ENCODE measurements at places on chromosomes 5 and 9.

GRCh38 chr5:34817558-34818351 lies 21.2 kb upstream of the TTC23L start:
- DNase-seq, result no peak

DNA sequence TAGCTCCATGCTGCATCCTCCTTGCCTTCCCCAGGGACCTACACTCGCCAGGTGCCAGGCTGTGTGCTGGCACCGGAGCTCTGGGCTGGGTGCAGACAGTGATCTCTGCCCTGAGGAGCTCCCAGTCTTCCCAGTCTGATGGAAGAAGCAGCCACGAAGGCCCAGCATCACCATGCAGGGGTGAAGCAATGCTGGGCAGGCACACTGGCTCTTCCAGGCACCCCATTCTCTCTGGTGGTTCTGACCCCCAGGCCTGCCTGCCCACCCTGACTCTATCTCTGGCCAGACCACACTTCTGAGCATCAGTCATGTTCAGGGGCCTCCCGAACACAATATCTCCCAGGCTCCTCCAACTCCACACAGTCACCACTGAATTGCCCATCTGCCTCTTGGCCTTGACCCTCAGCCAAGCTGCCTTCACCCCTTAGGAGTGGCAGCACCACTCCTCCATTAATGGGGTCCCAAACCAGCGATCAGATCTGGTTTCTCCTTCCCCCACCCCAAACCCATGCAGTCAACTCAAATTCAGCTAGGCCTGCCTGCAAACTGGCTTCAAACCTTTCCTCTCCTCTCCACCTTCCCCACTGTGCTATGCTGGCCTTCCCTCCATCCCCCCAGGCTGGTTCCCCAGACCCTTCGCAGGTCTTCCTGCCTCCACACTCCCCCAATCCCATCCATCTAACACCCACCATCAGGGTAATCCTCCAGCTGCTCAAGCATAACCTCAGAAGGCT lies 102.7 kb upstream of the MVB12B start:
- DNase-seq, result no peak

- no peak for DNase-seq
Measured at GRCh38 chr5:36357391-36357975, 55.8 kb upstream of the RANBP3L start.

GRCh38 chr5:34928267-34928666 lies 1.1 kb upstream of the DNAJC21 start:
- no peak for DNase-seq

GRCh38 chr5:77367741-77368140 lies 124.4 kb downstream of the WDR41 start:
- DNase-seq, result no peak

DNA sequence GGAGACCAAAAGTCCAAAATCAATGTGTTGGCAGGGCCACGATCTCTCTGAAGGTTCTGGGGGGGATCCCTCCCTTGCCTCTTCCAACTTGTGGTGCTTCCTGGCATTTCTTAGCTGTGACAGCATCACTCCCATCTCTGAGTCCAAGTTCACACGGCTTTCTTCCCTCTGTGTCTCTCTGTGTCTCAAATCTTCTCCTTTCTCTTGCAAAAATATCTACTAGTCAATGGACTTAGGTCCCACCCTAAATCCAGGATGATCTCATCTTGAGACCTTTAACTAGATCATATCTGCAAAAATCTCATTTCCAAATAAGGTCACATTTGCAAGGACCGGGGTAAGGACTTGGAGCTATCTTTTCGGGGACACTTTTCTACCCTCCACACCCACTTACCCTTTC lies 186.1 kb downstream of the HSD17B3 start:
- DNase-seq, result no peak

DNA sequence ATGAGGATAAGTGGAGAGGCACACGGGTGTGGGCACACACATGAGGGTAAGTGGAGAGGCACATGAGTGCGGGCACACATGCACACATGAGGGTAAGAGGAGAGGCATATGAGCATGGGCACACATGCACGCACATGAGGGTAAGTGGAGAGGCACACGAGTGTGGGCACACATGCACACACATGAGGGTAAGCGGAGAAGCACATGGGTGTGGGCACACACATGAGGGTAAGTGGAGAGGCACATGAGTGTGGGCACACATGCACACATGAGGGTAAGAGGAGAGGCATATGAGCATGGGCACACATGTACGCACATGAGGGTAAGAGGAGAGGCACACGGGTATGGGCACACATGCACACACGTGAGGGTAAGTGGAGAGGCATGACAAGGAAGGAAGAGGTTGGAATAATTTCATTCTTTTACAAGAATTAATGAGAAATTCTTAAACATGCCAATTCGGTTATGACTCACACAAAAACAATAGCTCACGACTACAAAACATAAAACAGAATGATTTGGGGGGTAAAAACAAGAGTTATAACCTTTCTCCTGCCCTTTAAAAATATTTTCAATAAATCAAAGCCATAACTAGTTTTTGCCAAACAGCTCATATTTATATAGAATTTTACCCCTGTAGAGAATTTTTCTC lies 67.5 kb downstream of the APBA1 start:
- no peak for DNase-seq

GRCh38 chr5:139795074-139796001 lies at the start of gene PSD2:
Gene PSD2 (plus strand): TSS chr5:139795808. CDS start chr5:139809441, 13,633 bp downstream.
- no peak for DNase-seq

GRCh38 chr5:103741984-103742383 lies 179.4 kb upstream of the NUDT12 start:
- no peak for DNase-seq

DNA sequence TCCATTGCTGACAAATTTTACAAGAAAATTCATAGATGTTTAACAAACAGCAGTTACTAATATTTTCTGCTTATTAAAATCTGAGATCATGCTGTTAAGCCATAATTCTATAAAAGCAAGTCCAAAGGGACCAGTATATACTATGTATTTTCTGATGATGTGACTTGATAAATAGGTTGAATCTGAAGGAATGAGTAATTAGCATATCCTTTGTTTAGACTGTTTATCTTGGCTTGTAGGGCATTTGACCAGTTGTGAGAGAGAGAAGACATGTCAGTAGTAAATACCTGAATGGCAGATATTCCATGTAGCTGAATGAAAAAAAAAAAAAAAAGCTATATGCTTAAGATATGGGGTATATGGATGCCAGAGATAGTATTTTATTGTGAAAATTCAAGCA lies 14.6 kb downstream of the CPEB4 start:
- DNase-seq, result no peak

DNA sequence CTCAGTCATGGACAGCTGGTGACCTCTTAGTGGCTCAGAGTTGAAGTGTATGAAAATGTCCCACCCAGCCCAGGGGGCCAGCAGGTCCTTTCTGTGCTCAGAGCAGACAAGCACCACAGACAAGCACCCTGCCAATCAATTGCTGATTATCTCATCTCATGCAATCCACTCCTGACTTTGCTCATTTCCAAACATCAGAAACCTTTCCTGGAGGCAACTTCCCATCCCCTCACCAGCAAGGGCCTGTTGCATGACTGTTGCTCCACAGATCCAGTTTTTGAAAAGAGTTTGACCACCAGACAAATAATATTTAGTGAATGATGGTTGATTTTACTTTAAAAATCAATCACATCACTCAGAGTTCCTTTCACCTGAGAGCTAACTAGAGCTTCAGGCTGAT lies 397.3 kb upstream of the KLF4 start:
- no peak for DNase-seq

DNA sequence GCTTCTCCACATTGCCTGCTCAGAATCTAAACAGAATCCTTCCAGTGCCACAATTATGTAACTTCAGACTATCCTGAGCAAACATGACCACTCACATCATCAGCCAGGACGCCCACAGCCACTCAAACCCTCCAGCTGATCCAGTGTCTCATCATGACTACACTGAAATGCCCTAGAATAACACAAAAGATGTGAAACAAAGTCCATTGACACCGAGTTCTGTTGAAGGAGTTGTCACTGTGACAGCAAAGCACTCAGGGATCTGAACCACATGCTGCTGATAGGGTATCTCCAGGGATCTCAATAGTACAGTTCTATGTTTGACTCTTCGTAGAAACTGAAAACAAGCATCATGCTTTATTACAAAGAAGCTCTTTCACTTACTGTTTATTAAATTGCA lies 150.2 kb downstream of the GABBR2 start:
- no peak for DNase-seq

DNA sequence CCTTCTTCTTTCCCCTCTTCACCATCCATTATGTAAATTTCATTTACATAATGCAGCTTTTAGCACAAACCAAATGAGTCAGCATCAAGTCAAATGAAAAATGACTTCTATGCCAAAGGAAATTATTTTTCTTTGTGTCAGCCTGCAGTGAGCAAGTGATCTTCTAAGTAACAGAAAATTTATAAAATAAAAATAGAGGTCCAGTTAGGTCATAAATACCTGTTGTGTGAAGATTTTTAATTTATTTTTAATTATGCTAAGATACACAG lies 16.7 kb upstream of the THG1L start:
- DNase-seq, result no peak

- DNase-seq, result no peak
Measured at GRCh38 chr5:40599676-40600075, 80.0 kb upstream of the PTGER4 start.

GRCh38 chr5:65753189-65753588 lies 31.2 kb downstream of the NLN start:
- no peak for DNase-seq

GRCh38 chr5:14998491-14998890 lies 126.9 kb upstream of the ANKH start:
- DNase-seq, result no peak

DNA sequence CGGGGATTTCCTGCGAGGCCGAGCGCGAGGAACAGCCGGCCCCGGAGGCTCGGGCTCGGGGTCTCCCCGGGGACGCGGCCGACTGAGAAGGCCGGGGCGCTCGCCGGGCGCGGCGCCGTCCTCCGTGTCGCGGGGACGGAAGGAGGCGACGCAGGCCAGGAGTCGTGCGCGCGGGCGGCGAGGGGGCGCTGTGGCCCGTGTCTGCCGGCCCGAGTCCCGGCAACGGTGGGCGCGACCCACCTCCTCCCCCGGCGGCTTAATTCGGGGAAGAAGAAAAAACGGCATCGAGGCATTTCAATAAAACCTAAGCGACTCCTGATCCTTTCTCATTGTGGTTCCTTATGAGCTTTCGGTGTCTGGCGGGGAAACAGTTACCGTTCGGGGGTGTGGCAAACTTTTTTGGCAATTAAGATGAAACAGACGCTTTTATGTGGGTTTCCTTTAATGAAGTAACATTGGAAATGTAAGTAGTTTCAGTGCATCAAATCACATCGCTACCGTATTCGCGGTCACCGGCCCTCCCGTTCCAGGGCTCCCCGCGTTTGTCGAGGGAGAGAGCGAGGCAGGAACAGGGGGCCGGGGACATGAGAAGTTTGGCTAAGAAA lies 3.7 kb upstream of the IRX2 start:
- no peak for DNase-seq

DNA sequence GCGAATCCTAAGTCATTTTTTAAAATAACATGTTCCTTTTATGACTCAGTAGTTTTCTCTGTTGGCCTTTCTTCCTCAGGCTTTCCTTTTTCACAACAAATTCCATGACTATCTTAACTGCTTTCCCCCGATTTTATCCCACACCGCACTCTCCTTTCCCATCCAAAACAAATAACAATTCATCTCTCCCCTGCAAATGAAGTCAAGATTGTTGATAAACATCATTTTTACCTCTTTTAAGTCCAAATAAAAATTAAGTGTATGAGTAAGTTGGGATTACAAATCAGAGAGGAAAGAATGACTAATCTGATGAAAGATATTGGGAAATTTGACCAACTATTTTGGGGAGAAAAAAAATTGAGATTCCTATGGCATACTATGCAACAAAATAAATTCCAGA lies 47.3 kb downstream of the SEC61B start:
- DNase-seq, result no peak

- DNase-seq, result no peak
Measured at GRCh38 chr5:114665551-114665950, 303.7 kb downstream of the KCNN2 start.

GRCh38 chr9:34419716-34420504 lies 38.5 kb downstream of the FAM219A start:
- DNase-seq, result no peak

GRCh38 chr9:98037357-98037756 lies 19.2 kb upstream of the NANS start:
- no peak for DNase-seq

DNA sequence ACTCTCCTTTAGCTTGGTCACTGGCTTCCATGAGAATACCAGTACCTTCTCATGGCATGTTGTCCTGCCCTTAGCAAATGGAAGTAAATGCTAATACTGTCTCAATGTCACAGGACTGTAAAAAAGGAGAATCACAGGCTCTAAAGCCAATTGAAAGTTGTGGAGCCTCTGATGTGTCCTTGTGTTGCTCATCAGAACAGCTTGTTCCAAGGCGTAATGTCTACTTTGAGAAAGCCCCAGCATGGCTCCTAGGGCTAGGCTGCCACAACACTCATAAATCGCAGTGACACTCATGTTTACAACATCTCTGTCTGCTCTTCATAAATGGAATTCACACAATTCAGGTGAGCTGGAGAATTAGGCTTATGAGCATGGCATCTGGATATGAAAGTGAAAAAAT lies 94.9 kb downstream of the ACTL7B start:
- no peak for DNase-seq

- DNase-seq, result no peak
Measured at GRCh38 chr5:54454602-54455001, 897 bp upstream of the HSPB3 start.

DNA sequence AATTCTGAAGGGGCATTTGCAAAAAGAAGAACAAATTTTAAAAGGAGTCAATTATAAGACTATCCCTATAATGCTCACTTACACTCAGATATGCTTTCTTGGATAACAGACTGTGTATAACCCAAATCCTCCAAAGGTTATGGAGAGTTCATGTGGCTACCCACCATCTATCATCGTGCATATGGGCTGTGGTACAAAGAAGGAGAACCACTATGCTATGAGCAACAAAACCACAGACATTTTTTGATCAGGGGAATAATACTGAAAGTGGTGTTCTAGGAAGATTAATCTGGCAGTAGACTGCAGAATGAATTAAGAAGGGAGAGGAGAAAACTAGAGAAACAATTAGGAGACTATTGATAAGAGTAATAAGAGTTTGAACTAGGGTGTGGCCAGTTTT lies 16.8 kb downstream of the NR3C1 start:
- peak; percentile 66 for DNase-seq

GRCh38 chr5:96885518-96886338 lies 9.4 kb downstream of the ERAP2 start:
- no peak for DNase-seq

- no peak for DNase-seq
Measured at GRCh38 chr5:172901788-172902496, 57.3 kb upstream of the RPL26L1 start.

- DNase-seq, result no peak
Measured at GRCh38 chr5:35487233-35488025, 130.2 kb upstream of the SPEF2 start.

DNA sequence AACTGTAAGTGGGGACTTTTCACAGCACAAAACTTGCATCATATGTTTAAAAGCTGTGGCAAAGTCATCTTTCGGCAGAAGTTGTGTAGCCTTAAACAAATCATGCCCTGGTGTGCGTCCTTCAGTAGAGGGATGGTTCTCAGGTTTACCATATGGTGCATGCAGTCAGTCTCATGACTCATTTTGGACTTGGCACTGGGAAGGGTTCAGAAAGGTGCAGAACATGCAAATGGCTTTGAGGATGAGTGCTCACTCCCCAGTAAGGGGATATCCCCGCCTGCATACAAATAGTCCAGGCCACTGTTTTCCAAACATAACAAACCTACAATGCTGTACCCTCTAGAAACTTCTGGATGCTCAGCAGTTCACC lies 260.3 kb downstream of the NDUFS4 start:
- DNase-seq, result no peak

- DNase-seq, result no peak
Measured at GRCh38 chr5:135179308-135179980, 145.4 kb upstream of the PITX1 start.

GRCh38 chr5:39189292-39189955 lies 29.9 kb downstream of the FYB1 start:
- peak; percentile 43 for DNase-seq

All from hematopoietic multipotent progenitor cell treated with erythropoietin and hydrocortisone succinate and interleukin-3 and kit ligand, for 8 days (in vitro differentiated cells).